ENCODE measurements at places on chromosomes 3 and 15.

DNA sequence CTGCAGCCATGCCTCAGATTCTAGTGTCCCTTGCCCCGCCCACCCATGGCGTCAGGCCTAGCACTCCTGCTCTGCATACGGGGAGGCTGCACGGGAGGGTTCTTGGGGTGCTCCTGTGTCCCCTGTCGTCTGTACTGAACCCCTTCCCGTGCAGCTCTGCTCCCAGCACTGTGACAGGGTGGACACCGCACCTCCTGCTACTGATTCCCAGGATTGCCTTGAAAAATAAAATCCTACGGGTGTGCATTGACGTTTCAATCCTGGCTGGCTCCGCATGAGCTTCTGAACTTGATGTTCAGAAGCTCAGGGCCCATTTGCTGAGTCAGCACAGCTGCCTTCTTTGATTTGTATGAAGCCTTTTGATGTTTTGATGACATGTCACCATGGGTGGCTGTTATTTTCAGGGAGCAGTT is 176.4 kb downstream of the APBA2 start:
- DNase-seq = peak; percentile 23

DNA sequence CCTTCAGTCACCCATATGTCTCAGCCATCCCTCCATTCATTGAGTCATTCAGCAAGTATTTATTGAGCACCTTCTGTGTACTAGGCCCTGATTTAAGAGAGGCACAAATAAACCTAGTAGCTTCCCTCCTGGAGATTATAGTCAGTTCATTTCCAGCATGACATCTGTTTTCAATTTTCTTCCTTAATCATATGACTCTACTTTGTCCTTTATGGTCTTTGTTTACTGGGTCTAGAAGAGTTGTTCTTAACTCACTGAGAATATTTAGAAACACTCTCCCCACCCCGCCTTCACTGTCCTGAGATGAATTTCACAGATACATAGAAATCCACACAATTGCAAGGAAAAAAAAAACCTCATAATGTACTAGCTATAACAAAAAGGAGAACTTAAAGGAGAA is 44.8 kb upstream of the ADAMTS9 start:
- no peak for DNase-seq

DNA sequence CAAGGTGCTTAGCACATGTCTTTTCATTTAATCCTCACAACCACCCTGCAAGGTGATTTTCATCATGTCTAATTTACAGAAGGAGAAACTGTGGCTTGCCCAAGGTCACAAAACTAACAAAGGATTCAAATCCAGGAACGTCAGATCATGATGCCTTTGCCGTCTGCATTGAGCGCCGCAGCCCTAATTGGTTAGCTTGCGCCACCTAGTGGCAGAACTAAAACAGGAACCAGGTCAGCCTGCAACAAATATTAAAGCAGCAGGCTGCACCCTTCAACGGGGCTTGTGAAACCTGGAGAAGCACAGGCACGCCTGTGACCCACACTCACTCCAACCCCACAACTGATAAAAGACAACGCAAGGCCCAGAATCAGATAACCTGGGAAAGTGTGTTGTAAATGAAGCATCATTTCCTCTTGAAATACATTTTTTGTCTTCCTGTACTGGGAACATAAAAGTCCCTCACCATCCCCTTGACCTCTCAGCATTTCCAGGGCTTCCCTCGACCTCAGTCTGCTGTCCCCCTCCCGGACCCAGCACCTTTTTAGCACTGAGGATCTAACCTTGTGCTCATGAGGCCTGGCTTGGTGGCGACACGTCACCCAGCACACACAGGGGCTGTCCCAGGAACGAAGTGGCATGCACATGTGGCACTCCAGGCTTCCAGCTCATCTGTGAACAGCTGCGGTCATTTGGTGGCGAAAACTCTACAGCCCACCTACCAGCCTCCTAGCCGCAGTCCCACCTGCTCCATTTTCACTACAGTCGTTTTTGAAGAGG is 17.3 kb downstream of the DPH3 start:
- peak; percentile 33 for DNase-seq

DNA sequence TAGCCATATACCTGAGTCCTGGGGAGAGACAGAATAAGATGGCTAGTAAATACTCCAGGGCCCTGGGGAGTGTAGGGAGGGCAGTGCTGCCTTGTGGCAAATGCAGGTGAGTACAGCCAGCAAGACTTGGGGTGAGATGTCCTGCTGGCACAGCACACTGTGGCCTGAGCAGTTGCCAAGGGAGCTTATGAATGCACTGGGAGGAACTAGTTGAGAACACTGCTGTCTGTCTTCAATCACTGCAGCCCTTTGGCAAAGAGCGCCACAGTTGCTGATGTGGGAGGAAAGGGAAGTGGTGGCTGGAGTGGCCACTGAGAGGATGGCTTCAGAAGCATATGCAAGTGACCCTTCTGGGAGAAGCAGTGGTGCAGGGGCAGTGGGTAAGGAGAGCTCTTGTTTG is 264.6 kb downstream of the RORA start:
- no peak for DNase-seq

DNA sequence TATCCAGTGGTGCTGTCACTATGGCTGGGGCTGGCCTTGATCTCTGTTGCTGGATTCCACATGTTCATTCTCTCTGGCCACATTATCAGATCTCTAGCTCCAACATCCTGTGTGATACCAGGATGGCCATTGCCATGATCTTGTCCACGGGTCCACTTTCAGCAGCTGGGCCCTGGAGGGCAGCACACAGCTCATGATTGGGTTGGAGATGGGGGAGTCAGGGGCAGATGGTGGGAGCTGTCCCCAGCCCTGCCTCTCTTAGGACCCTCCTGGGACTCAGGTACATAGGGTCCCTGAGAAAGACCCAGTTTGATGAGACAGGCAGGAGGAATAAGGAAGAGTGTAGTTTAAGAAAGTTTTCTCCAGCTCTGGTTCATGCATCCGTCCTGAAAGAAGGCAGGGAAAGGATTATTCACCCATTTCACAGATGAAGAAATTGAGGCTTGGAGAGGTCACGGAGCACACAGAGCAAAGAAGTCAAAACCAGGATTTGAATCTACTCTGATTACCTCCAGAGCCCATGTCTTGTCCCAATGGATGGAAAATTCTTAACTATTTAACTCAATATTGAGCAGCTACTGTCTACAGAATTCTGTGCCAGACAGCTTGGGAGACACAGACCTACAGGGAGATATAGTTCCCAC is 100.5 kb downstream of the LINGO1 start:
- no peak for DNase-seq

DNA sequence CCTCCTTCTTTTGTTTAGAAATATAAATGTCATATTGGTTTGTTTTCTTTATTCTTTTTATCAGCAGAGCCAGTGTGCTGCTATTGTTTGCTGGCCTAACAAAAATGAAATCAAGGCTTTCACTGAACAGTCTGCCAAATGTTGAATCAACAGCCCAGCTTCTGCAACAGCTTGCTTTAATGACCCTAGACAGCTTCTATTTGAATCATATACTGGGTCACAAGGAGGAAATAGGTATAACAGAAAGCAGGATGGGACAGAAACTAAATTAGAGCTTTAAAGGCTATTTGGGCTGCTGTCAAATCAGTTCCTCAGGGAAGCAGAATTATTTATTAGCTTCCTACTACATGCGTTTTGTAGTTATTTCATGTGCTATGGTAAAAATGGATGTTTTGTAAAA is 12.1 kb upstream of the DNAJC13 start:
- DNase-seq = no peak

DNA sequence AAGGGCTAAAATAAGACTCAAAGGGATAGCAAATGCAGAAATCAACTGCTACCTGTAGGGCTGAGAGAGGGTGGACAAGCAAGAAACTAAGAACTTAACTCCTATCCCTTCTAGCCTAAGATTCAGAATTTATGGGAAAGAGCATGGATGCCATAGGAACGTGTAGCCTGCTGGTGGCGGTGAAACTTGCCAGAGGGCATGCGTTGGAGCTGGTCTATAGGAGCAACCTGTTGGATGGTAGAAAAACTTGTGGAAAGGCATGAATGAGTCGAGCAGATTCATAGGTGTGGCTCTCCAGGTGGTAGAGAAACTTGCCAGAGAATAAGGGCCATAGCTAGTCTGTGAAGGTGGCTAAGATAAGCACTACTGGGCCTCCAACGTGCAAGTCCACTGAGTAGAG is 137.2 kb downstream of the DOCK3 start:
- DNase-seq = no peak

- no peak for DNase-seq
Measured at GRCh38 chr3:190083635-190084034, 37.1 kb downstream of the P3H2 start.

GRCh38 chr3:98440283-98440682 is 22.7 kb upstream of the OR5K1 start:
- no peak for DNase-seq

DNA sequence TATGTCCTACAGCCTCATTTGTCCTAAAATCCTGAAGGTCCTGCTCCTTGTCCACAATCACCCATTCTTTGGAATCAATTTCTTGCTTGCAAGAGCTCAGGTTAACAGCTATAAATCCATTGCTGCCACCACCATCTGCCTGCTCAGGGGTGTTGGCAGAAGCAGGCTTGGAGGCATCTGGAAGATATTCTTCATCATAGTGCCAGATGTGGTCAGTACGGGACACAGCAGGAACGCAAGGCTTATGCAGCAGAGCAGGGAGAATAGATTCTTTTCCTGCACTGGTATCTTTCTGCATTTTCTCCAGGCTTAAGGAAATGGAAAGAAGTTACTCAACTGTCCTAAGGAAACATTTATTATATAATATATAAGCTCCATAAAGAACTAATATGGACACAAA is 38.5 kb upstream of the CDAN1 start:
- DNase-seq = no peak

DNA sequence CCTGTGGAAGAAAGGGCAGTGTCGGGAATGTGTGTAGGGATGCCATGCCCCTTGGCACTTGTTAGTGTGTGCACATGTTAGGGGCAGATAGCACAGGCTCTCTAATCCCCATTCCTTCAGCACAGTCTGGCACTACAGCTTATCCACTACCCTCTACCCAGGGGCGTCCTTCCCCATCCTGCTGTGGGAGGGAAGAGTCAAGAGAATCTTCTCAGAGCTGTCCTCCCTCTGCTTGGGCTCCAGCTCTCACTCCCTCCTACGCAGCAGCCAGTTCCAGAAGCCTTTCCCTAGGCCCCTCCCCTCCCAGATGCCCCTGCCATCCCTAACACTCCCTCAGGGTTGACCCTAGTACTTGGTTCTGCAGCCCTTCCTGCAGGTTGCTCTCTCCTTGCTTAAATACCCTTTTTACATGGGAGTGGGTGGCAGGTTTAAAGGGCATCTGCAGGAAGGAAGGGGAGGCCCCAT is 815 bp upstream of the GRM2 start:
- DNase-seq = no peak

DNA sequence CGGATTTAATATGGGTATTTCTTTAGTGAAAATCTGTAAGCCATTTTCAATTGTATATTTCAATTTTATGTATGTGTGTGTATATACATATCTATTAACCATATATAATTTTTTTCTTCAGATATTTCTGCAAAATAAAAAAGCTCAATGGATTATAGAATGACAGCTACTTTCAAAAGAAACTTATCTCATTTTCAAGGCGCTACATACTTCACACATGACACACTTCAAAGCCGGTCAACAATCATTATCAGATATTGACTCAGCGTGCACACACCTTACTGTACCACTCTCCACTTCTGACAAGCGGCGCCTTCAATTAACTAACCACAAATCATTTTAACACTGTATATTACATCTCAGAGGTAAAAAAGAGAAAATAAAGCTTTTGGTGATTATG is 39.6 kb downstream of the ATP13A3 start:
- DNase-seq = no peak

GRCh38 chr15:88654430-88655102 is 15.8 kb downstream of the ISG20 start:
- DNase-seq = no peak

DNA sequence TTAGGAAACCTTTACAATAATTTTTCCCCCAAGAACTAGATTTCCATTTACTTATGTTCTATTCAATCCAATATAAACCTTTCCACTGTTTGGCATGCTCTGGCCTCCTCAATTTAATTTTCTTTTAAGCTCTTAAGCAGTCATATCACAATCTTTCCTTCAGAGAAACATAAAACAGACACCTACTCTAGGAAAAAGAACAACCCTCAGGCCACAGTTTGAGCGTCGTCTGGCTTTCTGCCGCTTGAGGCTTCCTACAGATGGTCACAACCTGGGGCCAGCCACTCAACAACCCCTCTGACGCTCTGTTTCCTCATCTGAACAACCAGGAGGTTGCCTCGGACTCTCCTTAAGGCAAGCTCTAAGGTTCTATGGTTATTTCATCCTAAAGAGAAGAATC is 143.3 kb downstream of the ADAMTS17 start:
- DNase-seq = no peak

DNA sequence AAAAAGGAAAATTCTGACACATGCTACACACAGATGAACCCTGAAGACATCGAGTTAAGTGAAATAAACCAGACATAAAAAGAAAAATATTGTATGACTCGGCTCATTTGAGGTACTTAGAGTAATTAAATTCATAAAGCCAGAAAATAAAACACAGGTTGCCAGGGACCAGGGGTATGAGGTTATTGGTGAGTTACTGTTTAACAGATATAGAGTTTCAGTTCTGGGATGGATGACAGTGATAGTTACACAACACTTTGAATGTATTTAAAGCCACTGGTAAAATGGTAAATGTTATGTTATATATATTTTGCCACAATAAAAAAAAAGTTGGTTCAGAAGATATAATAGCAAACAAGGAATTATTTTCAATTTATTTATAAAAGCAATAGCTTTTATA is 436.1 kb upstream of the WNT5A start:
- DNase-seq = no peak

DNA sequence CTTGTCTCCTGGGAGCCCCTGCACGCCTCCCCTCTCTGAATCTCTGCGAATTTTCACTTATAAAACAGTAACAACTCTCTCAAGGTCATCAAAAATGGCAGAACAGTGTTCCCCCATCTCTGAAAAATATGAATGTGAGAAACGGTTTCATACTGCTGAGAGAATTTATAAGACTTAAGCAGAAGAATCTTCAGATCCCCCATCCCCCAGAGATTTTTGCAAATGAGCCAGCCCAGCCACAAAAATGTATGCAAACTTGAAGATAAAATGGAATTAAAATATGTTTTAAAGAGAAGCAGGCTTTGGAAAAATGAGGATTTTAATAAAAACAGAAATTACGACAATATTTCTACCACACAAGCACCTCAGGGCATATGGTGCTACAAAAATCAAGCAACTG is 173.0 kb downstream of the STT3B start:
- no peak for DNase-seq

DNA sequence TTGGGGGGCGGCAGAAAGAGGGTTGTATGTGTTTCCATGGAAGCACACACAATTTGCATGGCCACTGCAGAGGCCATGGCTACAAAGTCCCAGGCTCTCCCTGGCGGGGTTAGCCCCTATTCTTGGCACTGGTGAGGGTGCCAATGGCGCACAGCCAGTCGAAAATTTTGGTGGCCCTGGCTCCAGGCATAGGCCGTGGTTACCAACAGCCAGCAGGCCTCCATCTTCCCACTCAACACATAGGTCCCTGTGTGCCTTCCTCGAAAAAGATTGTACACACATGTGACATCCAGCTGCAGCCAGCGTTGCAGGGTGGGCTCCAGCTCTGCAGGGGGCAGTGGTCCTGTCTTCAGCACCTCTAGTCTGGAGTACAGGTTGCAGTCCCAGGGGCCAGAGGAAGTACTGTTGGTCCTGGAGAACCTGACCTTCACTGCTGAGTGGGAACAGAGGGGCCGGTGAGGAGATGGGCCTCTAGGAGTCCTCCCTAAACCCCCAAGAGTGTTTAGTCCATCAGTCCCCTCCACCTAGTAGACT is 7.1 kb downstream of the P4HTM start:
- no peak for DNase-seq
